Uterus (tissue), 4 donors: ENCODE measurements at places on chromosomes 3 and 15. TPM values are rescaled to one million over a fixed set of nuclear protein-coding genes. Genes with fewer than 3 reads are reported as not detected.
A peak's percentile ranks its signal among the peaks of the same experiment; 100 is the strongest.

DNA sequence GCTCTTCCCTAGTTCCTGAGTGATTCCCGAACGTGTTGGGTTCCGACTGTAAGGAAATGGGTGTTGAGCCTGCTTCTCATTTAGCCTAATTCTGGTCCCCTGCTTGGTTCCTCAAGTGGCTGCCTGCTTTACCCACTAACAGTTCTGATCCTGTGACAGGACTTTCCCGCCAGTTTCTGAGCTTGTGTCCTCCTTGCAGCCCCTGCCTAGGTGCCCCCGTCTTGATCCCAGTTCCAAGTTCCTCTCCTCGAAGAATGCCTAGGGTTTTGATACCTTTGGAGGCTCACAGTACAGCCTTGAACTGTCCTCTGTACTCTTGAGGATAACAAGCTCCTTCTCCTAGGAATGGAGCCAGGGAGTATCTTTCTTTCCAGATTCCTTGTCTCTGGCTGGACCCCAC is 12.0 kb upstream of the RASGRF1 start:
- no peak for DNase-seq
- H3K27me3 ChIP-seq = peaks cover 5% of the 10 kb centered on the region
- H3K36me3 ChIP-seq = no peaks in the 10 kb centered on the region
- no peak overlapping the region for H3K27ac ChIP-seq

DNA sequence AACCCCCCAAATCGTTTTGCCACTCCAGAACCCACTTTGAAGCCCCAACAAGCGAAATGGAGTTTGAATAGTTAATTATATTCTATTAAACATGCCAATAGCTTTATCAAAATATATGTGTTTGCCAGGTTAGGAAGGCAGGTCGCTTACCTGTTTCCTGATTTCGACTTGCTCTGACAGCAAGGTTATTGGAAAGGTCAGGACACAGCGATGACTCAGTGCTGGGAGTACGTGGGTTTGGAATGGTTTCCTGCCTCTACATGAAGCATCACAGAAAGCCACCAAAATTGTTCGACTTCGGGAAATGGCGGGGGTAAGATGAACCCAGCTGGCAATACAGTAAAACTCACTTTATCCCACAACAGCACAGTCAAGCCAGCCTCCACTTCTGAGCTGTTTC is 135.6 kb upstream of the ABI3BP start:
- no peak for DNase-seq
- H3K27me3 ChIP-seq = no peaks in the 10 kb centered on the region
- H3K4me1 ChIP-seq = no peaks in the 10 kb centered on the region
- H3K36me3 ChIP-seq = no peaks in the 10 kb centered on the region

- no peaks in the 10 kb centered on the region for H3K4me1 ChIP-seq
- H3K27me3 ChIP-seq = no peaks in the 10 kb centered on the region
- no peak overlapping the region for H3K4me3 ChIP-seq
- no peaks in the 10 kb centered on the region for H3K36me3 ChIP-seq
- DNase-seq = no peak
Observed at GRCh38 chr3:61768284-61769037, 207.1 kb downstream of the PTPRG start.

- H3K36me3 ChIP-seq = no peaks in the 10 kb centered on the region
- H3K4me3 ChIP-seq = no peak overlapping the region
- H3K27me3 ChIP-seq = no peaks in the 10 kb centered on the region
- no peak overlapping the region for H3K27ac ChIP-seq
Observed at GRCh38 chr3:47424434-47425382, 43.9 kb downstream of the PTPN23 start.

- H3K27me3 ChIP-seq = no peaks in the 10 kb centered on the region
- H3K4me1 ChIP-seq = no peaks in the 10 kb centered on the region
- no peak overlapping the region for H3K27ac ChIP-seq
Observed at GRCh38 chr3:67018105-67018788, 20.1 kb downstream of the KBTBD8 start.

GRCh38 chr15:88335074-88335473 is 78.5 kb upstream of the NTRK3 start:
- no peak overlapping the region for H3K27ac ChIP-seq
- H3K4me1 ChIP-seq = no peaks in the 10 kb centered on the region
- no peak for DNase-seq
- H3K36me3 ChIP-seq = no peaks in the 10 kb centered on the region

- no peak for DNase-seq
- no peaks in the 10 kb centered on the region for H3K27me3 ChIP-seq
- no peaks in the 10 kb centered on the region for H3K36me3 ChIP-seq
- no peak overlapping the region for H3K27ac ChIP-seq
- H3K4me1 ChIP-seq = no peaks in the 10 kb centered on the region
- no peak overlapping the region for H3K4me3 ChIP-seq
Observed at GRCh38 chr3:10857235-10857634, 41.2 kb downstream of the SLC6A11 start.

GRCh38 chr3:96755519-96755918 is 58.9 kb upstream of the EPHA6 start:
- H3K36me3 ChIP-seq = no peaks in the 10 kb centered on the region
- no peak overlapping the region for H3K4me3 ChIP-seq
- no peaks in the 10 kb centered on the region for H3K27me3 ChIP-seq
- H3K27ac ChIP-seq = no peak overlapping the region
- no peak for DNase-seq

DNA sequence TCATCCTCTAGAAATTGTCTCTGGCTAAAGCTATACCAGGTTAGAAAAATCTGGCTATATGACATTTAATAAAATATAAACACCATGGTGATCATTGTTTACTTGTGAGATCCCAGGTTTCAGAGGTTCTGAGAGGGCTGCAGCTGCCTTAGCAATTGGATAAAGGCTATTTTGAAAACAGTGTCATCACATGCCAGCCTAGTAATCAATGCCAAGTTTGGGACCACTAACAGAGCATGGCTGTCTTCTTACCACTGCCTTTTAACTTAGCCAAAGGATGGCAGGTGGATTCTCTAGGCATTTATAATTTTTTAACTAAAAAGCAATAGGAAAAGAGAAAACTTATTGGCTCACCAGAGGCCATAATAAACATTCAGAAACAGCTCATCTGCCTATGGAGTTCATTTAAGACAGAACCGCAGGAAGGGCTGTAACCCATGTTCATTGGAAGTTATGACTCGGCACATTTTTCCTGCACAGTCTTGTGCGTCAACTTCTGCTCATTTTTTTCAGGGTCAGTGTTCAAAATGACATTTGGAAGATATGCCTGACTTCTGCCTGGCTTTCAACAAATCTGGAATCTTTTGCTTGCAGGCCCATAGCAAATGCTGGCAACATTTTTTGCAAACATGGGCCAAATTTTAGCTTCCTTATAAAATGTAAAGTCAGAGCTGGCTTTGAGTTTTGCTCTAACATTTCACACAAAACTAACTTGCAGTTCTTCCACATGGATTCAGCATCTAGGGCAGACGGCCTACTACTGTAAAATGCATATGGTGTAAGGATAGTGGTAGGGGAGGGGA is 476.0 kb upstream of the TBL1XR1 start:
- H3K4me1 ChIP-seq = no peaks in the 10 kb centered on the region
- no peak overlapping the region for H3K27ac ChIP-seq
- no peak for DNase-seq
- H3K4me3 ChIP-seq = no peak overlapping the region
- no peaks in the 10 kb centered on the region for H3K36me3 ChIP-seq

GRCh38 chr3:158483701-158484235 is 87.2 kb upstream of the MLF1 start:
- DNase-seq = no peak
- H3K27me3 ChIP-seq = no peaks in the 10 kb centered on the region
- H3K4me1 ChIP-seq = no peaks in the 10 kb centered on the region
- no peak overlapping the region for H3K4me3 ChIP-seq
- no peak overlapping the region for H3K27ac ChIP-seq

- no peak overlapping the region for H3K4me3 ChIP-seq
- no peak for DNase-seq
- no peaks in the 10 kb centered on the region for H3K36me3 ChIP-seq
- H3K4me1 ChIP-seq = no peaks in the 10 kb centered on the region
Observed at GRCh38 chr15:41011055-41011815, 58.0 kb downstream of the CHAC1 start.

- H3K4me1 ChIP-seq = no peaks in the 10 kb centered on the region
- no peak for DNase-seq
- no peak overlapping the region for H3K4me3 ChIP-seq
- no peak overlapping the region for H3K27ac ChIP-seq
- H3K36me3 ChIP-seq = no peaks in the 10 kb centered on the region
Observed at GRCh38 chr3:7682822-7683229, 818.8 kb upstream of the LMCD1 start.

- no peak overlapping the region for H3K27ac ChIP-seq
- no peak for DNase-seq
- no peaks in the 10 kb centered on the region for H3K36me3 ChIP-seq
- no peaks in the 10 kb centered on the region for H3K4me1 ChIP-seq
Observed at GRCh38 chr3:185539934-185540333, 12.5 kb downstream of the LIPH start.

DNA sequence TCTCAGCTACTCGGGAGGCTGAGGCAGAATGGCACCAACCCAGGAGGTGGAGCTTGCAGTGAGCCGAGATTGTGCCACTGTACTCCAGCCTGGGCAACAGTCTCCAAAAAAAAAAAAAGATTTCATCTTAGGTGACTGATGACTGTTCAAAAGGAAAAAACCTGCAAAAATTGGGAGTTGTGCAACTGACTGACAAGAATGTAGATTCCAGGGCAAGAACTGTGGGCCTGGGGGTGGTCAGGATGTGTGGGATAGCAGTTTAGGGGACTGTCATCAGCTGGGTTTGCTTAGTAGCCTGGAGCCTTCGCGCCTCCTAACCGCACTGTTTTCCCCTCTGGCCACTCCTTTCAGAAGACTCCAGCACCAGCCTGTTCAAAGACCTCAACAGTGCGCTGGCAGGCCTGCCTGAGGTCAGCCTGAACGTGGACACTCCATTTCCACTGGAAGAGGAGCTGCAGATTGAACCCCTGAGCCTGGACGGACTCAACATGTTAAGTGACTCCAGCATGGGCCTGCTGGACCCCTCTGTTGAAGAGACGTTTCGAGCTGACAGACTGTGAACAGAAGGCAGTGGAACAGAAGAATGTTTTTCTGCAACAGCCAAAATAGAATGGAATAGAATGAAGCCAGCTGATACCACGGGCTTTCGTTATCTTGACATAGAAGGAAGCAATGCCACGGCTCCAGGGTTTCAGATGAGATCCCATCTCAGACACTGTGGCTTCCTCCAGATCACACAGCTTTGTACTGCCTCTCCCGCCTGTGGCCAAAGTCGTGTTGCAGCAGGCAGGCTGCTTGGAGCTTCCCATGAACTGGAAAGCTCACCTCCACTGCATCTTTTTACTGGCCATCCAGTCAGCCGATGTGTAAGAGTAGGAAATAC is 75.3 kb upstream of the BLM start:
- H3K4me3 ChIP-seq = no peak overlapping the region
- no peaks in the 10 kb centered on the region for H3K4me1 ChIP-seq
- no peaks in the 10 kb centered on the region for H3K27me3 ChIP-seq
- H3K27ac ChIP-seq = no peak overlapping the region

- H3K4me1 ChIP-seq = no peaks in the 10 kb centered on the region
- DNase-seq = peak; percentile 42
- H3K27me3 ChIP-seq = no peaks in the 10 kb centered on the region
- H3K4me3 ChIP-seq = no peak overlapping the region
Observed at GRCh38 chr3:99544786-99545281, 93.6 kb upstream of the COL8A1 start.

- H3K4me3 ChIP-seq = peak overlapping the region; percentile 48
- H3K27me3 ChIP-seq = no peaks in the 10 kb centered on the region
- H3K4me1 ChIP-seq = peaks cover 8% of the 10 kb centered on the region
- no peak overlapping the region for H3K27ac ChIP-seq
- no peaks in the 10 kb centered on the region for H3K36me3 ChIP-seq
- no peak for DNase-seq
Observed at GRCh38 chr15:41493902-41494189, 172 bp downstream of the ITPKA start.

GRCh38 chr3:112334691-112335433 is 1.9 kb downstream of the CD200 start:
- no peaks in the 10 kb centered on the region for H3K27me3 ChIP-seq
- no peak for DNase-seq
- no peaks in the 10 kb centered on the region for H3K4me1 ChIP-seq
- no peaks in the 10 kb centered on the region for H3K36me3 ChIP-seq

DNA sequence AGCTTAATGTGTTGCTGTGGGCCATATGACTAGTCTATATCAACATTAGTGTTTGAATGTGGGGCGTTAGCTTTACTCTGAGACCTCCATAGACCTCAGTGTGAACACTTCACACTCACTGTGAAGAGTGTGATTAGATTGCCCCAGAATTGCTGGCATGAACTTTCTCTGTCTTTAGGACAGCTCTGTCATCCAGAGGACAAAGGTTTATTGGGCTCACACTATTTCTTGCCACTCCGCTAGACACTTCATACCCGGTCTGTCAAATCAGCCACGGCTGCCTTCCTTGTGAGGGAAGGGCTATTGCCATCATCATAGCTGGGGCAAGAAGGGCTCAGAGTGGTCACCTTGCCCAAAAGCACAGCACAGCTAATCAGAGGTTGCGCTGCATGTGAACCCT is 316.8 kb upstream of the NR2E3 start:
- no peaks in the 10 kb centered on the region for H3K27me3 ChIP-seq
- no peaks in the 10 kb centered on the region for H3K36me3 ChIP-seq
- no peaks in the 10 kb centered on the region for H3K4me1 ChIP-seq
- H3K4me3 ChIP-seq = no peak overlapping the region
- no peak for DNase-seq

GRCh38 chr3:112496366-112497067 is 2.8 kb downstream of the BTLA start:
- no peak overlapping the region for H3K4me3 ChIP-seq
- H3K4me1 ChIP-seq = no peaks in the 10 kb centered on the region
- no peak for DNase-seq
- no peaks in the 10 kb centered on the region for H3K36me3 ChIP-seq

- H3K36me3 ChIP-seq = no peaks in the 10 kb centered on the region
- no peak overlapping the region for H3K27ac ChIP-seq
- H3K4me1 ChIP-seq = no peaks in the 10 kb centered on the region
- H3K27me3 ChIP-seq = no peaks in the 10 kb centered on the region
- H3K4me3 ChIP-seq = no peak overlapping the region
- DNase-seq = no peak
Observed at GRCh38 chr15:42078903-42079302, 15.5 kb downstream of the PLA2G4D start.

The GPR156 gene
- total RNA-seq = 1.9 TPM

The ARHGAP31 gene
- 17.6 TPM for total RNA-seq

The LSAMP gene
- total RNA-seq = 25.8 TPM

The XCR1 gene
- 0.07 TPM for total RNA-seq

The TRANK1 gene
- total RNA-seq = 52.1 TPM
